ENCODE measurements at places on chromosomes 4 and X.

GRCh38 chr4:175234162-175234561 lies 316.0 kb downstream of the ADAM29 start:
- no peak for DNase-seq

- DNase-seq, result no peak
Measured at GRCh38 chr4:143558286-143558685, 44.8 kb downstream of the SMARCA5 start.

GRCh38 chrX:17020851-17021821 lies 74.7 kb downstream of the REPS2 start:
- DNase-seq, result no peak

- no peak for DNase-seq
Measured at GRCh38 chr4:172651961-172652360, 516.6 kb upstream of the GALNT7 start.

DNA sequence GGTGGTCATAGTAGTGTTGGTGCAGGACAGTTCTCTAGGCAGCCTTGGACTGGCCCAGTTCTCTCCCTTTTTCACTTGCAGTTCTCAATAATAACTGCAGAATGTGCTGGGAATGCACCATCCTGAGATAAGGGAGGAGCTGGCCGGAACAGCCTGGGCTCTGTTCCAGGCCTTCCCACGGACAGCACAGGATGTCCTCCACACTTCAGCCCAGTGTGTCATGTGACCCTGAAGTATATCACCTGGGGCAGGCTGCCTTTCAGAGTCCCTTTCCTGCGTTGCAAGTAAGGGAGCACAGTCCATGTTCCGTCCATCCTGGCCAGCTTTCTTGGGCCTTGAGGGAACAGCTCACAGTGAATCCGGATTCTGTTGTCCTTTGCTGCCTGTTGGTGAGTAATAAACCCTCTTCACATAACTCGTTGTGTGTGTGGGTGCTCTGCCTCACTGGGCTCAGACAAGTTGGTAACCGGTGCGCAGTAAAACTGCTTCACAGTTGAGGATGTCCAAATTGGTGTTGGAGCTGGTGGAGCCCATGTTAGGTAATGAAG lies 32.3 kb upstream of the BBS12 start:
- no peak for DNase-seq

- DNase-seq, result no peak
Measured at GRCh38 chrX:46029777-46030176, 515.4 kb downstream of the ZNF674 start.

DNA sequence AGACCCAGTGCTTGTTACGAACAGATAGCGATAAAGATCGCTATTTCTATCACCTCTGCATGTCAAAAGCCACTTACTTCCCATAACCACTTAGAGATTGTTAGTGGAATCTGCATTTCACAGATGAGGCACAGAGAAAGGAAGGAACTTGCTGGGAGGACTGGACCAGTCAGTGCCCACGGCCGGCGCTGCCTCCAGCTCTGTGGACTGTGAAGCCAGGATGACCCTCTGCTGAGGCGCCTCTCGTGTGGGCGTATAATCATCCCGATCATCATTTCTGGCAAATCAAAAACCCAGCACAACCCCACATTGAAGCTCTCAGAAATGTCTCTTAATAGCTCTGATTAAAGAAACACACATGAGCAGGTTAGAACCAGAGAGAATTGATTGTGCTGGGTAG lies 61.5 kb upstream of the ADRA2C start:
- DNase-seq, result no peak

DNA sequence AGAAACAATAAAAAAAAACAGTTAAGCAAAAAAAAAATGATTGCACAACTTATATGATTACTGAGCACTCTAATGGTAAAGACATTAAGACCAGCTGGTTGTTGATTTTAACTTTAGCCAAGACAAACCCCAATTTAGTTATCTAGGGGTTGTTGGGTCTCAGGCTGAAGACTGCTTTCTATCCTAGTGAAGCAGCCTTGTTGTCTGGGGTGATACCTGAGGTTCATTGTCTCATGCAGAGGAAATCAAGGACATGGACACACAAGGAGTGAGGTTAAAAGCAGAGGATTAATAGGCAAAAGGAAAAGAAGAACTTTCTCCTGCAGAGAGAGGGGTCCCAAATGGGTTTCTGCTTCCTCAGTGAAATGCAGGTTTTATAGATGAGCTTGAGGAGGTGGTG lies 40.0 kb upstream of the CYP2U1 start:
- DNase-seq, result no peak

DNA sequence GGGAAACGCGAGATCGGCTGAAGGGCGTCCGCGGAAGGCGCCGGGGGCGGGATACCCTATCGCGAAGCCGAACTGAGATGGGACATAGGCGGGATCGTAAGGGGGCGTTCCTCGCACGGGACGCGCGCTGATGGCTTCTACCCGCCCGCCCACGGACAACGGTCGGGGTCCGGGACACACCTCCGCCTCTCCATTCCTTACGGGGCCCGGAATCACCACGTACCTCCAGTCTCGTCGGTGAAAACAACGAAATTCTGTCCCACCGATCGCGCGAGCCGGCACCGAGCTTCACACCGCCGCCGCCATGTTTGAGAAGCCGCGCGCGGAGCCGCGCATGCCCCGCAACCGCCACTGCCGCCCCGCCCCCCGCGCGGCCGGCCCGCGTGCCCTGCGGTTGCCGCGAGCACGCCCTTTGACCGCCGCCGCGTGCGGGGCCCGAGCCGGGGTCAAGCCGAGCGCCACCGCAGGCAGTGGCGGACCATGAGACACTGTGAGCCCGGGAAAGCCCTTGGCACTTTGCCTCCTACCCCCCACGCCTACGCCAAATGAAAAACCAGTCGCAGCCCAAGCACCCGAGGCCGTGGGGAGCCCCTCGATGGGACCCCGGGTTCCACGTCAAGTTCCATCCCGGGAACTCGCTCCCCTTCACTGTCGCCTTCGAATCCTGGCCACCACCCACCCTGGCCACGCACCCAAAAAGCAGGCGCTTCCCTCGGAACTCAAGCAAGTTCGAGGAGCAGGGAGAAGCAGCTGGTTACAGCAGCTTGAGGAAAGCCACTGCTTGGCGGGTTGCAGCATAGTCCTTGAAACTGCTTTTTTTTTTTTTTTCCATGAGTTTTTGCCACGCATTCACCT lies at the start of gene SCML2:
Gene SCML2, minus strand, starts transcription at position 320 of the 855 bp plus-strand sequence. CDS start 20,617 bp downstream, outside the sequence.
- DNase-seq, result no peak

DNA sequence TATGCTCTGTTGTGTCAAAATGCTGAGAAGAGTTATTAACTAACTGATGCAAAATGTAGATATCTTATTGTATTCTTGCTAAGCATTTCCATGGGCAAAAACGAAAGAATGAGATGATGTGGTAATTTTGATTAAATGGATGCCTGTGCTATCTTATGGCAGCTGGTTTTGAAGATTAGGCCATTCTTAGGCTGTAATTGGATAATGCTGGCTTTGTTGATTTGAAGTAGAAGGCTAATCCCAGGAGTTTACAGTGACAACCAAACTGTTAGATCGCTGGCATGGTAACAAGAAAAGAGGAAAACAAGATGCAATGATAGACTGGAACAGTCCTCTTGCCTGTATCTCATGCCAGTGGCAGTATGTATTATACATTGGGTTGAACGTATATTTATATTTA lies 74.1 kb upstream of the WDR44 start:
- DNase-seq, result no peak

GRCh38 chr4:31156221-31156620 lies 436.1 kb downstream of the PCDH7 start:
- DNase-seq, result no peak

DNA sequence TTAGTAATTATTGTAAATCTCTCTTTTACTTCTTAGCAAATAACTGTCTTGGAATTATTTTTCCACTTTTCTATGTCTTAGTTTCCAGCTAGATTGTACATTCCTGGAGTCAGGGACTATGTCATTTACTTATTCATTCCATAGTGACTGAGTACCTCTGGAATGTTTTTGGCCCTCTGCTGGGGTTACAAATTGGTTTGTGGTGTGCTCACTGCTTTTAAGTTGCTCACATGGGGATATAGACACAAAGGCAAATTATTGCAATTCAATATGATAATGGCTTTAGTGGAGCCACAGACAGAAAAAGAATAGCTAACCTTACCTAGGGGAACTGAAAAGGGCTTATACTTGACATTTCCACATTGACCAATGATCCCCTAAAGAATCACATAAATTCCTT lies 63.7 kb upstream of the PDGFRA start:
- DNase-seq, result peak; percentile 95

DNA sequence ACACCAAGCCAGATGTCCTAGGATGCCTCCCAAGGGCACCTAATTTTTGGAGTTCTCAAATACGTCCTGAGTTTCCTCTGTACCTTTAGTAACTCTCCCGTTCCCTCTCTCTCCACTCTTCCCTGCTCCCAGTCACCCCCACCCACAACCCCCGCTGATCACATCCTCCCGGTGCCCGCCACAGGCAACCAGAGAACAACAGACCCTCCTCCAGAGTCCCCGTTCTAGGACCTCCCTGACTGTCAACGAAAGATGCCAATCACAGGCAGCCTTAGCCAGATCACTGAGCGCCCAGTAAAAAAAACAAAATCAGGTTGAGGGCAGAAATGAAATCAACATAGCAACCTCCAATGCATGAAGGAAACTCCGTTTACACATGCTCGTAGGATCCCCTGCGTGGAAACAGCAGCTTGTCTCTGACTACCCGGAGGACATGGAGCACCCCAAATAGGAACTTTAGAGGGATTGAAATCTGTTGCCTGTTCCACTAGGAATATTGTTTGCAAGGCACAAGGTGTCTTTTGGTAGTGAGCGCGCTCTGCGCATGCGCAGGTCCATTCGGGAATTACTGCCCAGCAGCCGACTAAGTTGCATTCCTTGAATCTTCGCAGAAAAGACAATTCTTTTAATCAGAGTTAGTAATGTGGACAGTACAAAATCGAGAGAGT lies at the start of gene GABRB1:
Gene GABRB1, plus strand, starts transcription at position 557 of the 668 bp plus-strand sequence.
- DNase-seq, result no peak

- no peak for DNase-seq
Measured at GRCh38 chr4:83267121-83267829, 17.3 kb downstream of the COQ2 start.

DNA sequence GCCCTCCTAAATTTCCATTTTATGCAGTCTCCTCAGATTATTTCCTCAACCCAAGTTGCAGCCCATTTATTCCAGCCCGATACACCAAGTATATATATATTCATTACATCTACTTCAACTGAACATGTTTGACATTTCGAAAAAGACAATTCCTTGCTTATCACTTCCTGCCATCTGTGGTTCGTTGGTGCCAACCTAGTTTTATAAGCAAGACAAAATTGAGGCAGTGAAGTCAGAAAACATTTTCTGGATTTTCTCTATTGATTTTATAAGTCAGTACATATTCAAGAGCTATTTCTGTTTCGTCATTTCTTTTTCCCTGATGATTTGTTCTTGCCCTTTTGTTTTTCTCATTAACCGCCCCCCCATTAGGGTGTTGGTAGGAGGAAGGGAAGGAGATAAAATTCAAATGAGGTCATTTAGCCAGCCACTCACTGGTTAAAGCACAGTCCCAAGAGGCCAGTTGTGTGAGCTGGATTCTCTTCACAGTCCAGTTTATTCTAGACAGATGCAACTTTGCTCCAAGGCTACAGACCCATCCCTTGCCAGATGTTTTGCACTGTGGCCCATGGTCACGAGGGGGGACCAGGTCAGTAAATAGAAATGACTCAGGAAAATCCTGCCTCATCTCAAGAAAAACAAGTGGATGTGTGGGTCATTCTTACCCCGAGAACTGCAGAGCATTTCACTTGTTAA lies 20.3 kb upstream of the VEGFD start:
- no peak for DNase-seq

GRCh38 chr4:129821073-129821472 lies 725.1 kb downstream of the C4orf33 start:
- no peak for DNase-seq

DNA sequence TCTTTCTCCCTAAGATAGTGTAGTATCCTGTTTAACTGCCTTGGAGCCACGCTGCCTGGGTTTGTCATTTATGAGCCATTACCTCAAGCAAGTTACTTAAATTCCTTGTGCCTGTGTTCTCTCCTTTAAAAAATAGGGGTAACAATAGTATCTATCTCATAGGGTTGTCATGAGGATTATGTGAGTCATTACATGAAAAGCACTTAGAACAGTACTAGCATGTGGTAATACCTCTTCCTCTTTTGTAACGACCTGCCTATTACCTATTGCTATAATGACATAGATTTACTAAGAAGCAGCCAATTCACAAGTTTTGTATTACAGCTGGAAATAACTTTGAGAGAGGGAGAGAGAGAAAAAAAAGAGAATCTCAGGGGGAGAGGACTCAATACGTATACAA lies 834.7 kb downstream of the RAPGEF2 start:
- DNase-seq, result no peak

GRCh38 chr4:169249999-169250398 lies 20.8 kb downstream of the SH3RF1 start:
- DNase-seq, result no peak

GRCh38 chr4:166301266-166301665 lies 428.2 kb downstream of the TLL1 start:
- DNase-seq, result no peak

DNA sequence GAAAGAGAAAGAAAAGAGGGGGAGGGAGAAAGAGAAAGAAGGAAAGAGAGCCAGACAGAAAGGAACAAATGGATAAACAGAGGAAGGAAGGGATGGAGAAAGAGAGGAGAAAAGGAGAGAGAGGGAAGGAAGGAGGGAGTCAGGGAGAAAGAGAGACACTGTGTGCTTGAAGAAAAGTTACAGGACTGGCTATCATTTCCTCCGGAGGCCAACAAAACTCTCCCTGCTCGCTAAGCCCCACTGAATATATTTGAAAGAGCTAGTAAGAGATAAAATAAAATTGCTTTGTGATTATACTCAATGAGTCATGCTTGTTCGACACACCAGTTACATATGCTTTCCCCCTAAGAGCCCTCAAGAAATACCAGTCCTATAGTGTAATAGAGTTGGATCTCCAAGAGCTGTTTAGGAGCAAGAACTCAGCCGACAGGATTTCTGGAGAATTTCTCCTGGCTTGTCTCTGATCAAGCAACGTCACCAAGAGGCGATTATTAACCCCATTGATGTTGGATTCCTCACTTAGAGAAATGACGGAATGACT lies 102.2 kb downstream of the MXRA5 start:
- peak; percentile 51 for DNase-seq

DNA sequence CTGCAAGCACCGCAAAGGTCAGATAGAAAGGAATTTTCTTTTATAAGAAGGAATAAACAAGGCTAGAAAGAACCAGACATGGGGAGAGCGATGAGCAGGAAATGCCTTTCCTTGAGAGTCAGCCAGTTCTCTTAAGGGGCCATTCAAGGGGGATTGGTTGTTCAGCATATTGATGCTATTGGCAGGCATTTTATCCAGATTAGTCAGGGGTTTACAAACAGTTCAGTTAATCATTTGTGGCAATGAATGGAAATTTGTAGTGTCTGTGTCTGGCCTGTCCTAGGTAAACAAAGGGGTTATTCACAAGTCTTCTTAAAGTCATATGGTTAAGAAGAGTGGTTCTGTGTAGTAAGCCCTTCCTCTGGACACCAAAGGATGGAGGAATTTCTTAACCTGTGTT lies 184.7 kb upstream of the FRMPD4 start:
- DNase-seq, result peak; percentile 13

DNA sequence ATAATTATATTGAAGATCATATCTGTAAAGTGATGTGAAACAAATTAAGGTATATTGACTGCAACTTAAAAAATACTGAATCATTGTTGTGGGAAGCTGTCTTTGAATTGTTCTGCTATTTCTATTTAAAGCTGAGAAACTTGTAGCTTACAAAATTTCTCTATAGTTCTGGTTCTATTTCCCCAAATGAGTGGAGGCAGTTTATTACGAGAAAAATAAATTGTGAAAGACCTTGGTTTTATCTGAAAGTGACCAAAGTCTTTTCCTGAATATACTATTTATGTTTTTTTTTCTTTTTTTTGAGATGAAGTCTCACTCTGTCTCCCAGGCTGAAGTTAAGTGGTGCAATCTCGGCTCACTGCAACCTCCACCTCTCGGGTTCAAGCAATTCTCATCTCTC lies 165.4 kb downstream of the SH3BGRL start:
- no peak for DNase-seq

Measured in GM04503 (cell line).